ENCODE measurements at places on chromosomes 1 and 21. TPM values are rescaled to one million over a fixed set of nuclear protein-coding genes. Genes with fewer than 3 reads are reported as not detected.
A peak's percentile ranks its signal among the peaks of the same experiment; 100 is the strongest.

- DNase-seq: peak; percentile 78
- no peaks in the 10 kb centered on the region for H3K36me3 ChIP-seq
Measured at GRCh38 chr1:12052008-12052573, 11.0 kb upstream of the TNFRSF8 start.

C8B gene
- 0.03 TPM for polyA plus RNA-seq

DNA sequence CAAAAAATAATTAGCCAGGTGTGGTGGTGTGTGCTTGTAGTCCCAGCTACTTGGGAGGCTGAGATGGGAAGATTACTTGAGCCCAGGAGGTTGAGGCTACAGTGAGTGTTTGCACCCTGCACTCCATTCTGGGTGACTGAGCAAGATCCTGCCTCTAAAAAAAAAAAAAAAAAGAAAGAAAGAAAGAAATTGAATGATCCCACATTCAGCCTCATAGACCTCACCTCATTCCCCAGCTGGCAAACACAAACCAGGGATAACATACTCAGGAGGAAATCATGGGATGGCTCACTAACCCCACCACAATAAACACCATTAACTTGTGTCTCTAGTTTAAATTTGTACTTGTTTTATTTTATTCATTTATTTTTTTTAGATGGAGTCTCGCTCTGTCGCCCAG is 8.5 kb downstream of the ENSA start:
- peaks cover 41% of the 10 kb centered on the region for H3K4me1 ChIP-seq
- H3K27me3 ChIP-seq: no peaks in the 10 kb centered on the region
- peak overlapping the region; percentile 28 for H3K27ac ChIP-seq

GRCh38 chr1:27336756-27337155 is 5.1 kb upstream of the SYTL1 start:
- no peak overlapping the region for H3K4me3 ChIP-seq
- no peak for DNase-seq
- H3K27ac ChIP-seq: no peak overlapping the region
- peaks cover 13% of the 10 kb centered on the region for H3K4me1 ChIP-seq
- H3K36me3 ChIP-seq: peaks cover 48% of the 10 kb centered on the region

ITLN1 gene
- polyA plus RNA-seq: 2.4 TPM

- DNase-seq: no peak
- H3K4me3 ChIP-seq: no peak overlapping the region
- H3K4me1 ChIP-seq: peaks cover 6% of the 10 kb centered on the region
- H3K36me3 ChIP-seq: no peaks in the 10 kb centered on the region
- H3K27me3 ChIP-seq: no peaks in the 10 kb centered on the region
Measured at GRCh38 chr1:84724128-84724860, 34.0 kb upstream of the SSX2IP start.

Data from adrenal gland (tissue), 19 donors.